ENCODE measurements at places on chromosomes 11 and 22.

DNA sequence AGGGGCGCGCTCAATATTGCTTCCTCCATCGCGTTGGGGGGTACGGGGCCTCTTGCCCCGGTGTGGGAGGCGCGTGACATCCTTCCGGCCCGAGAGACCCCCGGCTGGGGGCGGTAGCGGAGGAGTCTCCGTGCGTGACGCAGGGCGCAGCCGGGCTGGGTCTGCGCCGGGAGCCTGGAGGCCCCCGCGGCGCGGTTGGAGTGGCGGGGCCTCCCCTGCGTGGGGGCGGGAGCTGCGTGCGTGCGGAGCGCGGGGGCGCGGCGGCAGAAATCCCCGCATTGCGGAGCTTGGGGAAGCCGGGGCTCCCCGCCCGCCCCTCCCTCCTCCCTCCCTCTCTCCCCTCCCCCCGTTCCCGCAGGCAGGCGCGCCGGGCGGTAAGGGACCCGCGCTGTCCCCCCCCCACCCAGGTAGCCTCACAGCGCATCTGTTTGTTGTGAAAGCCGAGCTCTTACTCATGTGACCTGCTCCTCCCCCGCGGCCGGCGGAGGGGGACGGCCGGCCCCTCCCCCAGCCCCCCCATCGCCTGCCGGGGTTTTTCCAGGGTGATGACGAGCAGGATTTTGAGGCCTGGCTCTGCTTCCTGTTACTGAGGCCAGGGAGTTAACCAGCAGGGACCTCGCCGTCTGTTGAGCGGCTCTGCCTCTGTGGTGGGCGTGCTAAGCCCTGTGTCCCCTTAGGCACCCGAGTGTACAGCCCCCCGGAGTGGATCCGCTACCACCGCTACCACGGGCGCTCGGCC is 1.6 kb downstream of the PIM3 start:
- peak; percentile 95 for DNase-seq

DNA sequence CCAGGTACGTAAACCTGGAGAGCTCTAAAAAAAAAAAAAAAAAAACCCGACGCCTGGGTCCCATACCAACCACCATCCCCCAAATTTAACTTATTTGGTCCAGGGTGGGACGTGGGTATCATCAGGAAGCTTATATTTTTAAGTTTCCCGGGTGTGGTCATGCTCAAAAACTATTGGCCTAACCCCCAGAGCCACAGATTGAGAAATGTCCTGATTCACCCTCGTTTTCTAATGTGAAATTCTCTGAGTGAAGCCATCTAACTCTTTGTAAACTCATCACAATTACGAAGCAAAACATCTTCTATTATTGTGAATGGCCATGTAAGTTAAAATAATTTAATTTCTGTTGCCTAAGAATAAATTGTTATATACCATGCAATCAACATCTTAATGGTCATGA is 29.6 kb downstream of the PAK1 start:
- no peak for DNase-seq

DNA sequence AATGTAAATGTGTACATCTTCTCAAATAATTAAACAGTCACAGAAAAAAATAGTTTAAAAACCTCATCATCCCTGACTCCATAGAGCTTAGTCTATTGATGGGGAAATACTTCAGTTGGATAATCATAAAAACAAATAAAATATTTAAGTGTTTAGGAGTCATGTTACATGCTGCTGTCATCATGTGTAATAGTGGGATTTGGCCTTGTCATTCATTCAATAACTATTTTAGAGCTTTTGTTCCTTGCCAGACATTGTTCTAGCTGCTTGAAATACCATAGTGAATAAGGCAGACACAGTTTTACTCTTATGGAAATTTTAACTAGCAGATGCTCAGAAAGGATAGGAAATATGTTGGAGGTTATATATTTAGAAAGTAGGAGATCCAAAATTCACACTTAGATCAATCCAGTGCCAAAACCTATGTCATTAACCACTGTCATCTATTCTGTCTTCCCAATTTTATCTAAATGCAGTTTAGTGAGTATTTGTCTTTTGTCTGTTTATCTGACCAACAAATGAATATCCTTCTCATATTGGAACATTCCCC is 324.7 kb downstream of the CASP12 start:
- DNase-seq: peak; percentile 74

DNA sequence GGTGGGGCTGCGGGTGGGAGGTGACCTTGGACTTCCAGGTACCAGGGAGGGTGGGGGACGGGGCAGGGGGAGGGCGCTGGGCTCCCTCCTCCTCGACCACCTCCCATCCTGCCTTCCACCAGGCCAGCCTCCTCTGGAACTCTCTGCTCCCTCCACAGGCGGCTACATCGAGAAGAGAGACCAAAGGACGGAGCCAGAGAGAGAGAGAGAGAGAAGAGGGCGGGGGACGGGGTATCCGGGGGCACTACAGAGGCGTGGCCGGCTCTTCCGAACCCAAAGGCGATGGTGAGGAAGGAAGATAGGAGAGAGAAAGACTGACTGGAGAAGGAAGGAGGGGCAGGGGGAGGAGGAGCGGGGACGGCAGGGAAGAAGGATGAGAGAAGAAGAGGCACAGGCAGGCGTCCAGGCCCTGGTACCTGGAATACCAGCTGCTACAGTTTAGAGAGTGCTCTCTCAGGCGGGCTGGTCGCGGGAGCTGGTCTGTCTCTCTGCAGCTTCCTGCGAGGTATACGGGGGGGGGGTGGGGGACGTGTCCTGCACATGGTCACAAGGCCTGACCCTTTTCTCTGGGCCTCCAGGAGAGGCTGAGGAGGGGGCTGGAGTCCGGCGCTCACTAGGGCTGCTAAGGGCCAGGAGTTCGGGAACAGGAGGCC is 38.0 kb downstream of the IGSF9B start:
- no peak for DNase-seq

GRCh38 chr11:61019832-61020405 is 48.4 kb downstream of the CD6 start:
- DNase-seq: no peak

GRCh38 chr22:29316141-29316828 is 788 bp upstream of the RASL10A start:
- DNase-seq: no peak

- no peak for DNase-seq
These were observed 15.6 kb downstream of the MPPED1 start for GRCh38 chr22:43427296-43428004.

DNA sequence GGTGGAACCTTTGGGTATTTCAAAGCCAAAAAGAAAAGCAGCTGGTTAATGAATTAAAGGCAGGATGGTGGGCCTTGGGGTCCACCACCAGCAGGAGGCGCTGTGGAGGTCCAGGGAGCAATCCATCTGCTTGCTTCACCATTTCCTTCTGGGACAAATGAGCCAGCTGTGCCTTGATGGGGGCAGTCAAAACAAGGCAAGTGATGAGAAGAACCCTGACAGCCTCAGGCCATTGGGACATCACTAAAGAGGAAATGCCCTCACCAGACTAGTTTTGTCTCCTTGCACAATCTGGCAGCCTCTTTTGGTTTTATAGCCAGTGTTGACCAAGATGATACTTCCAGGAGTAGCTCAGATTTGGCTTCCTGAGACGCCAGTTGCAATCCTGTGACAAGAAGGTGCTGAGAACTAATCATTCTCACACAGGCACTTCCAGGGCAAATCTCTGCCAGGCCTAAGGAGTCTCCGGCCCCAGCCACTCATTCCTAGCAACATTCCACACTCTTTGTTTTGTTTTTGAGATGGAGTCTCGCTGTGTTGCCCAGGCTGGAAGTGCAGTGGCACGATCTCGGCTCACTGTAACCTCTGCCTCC is 38.2 kb upstream of the WEE1 start:
- peak; percentile 51 for DNase-seq

DNA sequence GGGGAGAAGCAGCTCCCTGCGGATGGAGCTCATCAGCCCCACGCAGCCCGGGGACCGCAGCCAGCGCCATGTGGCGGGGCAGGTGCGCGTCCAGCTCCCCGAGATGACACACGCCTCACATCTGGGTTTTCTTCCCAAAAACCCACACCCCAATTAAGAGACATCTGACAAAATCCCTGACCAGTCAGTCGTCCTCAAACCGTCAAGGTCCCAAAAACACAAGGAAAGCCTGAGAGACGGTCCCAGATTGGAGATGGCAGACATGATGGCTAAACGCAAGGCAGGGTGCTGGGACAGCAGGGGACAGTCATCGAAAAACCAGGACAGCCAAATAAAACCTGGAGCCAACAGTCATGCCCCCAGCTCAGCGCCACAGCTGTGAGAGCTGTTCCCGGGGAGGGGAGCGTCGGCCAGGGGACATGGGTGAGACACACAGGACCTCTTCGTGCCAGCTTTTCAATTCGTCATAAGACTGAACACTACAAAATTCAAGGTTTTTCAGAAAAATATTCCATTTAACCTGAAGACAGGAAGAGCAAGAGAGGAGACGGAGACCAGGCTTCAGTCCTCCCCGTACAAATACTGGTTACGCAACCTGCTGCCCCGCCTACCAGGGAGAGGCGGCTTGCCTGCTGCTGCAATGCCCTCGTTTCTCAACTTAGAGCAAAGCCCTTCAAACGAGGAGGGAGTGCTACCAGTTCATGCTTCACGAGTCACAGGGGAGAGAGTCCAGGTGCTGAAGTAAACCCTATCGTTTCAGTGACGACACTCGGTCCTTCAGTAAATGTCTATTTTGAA is 10.5 kb downstream of the TOLLIP start:
- peak; percentile 43 for DNase-seq

DNA sequence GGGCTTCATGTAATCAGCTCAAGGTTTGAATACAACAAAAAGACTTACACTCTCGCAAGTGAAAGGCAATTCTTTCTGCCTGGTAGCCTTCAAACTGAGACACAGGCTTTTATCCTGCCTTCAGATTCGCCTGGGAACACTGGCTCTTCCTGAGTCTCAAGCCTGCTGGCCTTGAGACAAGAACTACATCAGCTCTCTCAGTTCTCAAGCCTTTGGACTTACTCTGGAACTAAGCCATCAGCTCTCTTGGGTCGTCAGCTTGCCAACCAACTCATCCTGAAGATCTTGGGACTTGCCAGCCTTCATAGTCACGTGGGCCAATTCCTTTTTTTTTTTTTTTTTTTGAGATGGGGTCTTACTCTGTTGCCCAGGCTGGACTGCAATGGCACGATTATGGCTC is 35.7 kb upstream of the LRRC10B start:
- DNase-seq: no peak

- no peak for DNase-seq
These were observed 485.7 kb downstream of the MN1 start for GRCh38 chr22:27315833-27316232.

- no peak for DNase-seq
These were observed at the start of gene ZP1 for GRCh38 chr11:60866911-60867870. Gene ZP1 (plus strand): TSS chr11:60867542. CDS start chr11:60867562, 20 bp downstream.

- no peak for DNase-seq
These were observed 28.6 kb downstream of the CAPN1 start for GRCh38 chr11:65210361-65210731.

DNA sequence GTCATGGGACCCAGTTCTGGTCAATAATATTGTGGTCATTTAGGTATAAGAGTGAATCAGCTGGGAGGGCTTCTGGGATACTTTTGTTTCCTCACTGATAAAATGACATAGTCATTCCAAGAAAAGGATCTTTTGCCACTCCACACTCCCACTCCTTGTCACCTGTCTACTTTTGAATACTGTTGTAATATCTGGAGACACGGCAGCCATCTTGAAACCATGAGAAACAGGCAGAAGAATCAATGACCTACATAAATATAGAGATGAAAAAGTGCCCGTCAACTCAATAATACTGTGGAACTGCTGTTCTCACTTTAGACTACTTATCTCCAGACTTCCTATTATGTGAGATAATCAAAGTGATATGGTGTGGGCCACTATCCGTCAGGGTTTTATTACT is 154.2 kb downstream of the CCDC34 start:
- no peak for DNase-seq

DNA sequence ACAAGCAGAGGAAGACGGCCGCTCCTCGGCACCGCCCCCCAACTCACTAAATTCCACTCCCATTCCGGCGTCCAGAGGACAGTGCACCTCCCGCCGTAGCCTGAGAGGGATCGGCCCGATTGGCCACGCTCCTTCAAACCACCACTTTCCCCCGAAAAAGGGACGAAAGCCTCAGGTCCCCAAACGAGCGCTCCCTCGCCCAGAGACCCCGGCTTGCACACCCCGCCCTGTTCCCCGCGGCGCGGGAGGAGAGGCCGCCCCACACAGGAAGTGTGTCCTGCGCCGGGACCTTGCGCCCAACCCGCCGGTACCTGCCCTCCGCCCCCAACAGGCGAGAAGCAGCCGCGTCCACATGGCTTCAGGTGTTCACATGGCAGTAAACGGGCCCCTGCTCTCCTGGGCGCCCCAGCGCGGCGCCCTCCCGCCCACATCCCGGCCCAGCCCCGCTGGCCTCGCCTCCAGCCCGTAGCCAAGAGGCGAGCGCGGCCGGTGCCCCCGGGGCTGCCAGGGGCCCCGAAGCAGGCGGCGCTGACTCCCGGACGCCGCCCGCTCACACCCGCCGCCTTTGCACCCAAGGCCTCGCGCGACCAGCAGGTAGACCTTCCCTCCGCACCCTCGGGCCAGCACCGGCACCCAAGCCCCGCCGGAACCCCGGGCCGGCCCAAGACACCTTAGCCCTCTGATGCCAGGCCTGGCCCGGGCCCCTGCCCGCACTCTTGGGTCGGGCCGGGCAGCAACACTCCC is 849 bp downstream of the TCF20 start:
- DNase-seq: peak; percentile 19

- peak; percentile 63 for DNase-seq
These were observed 16.9 kb downstream of the CLMP start for GRCh38 chr11:123178186-123178585.

GRCh38 chr11:100841711-100842407 is 154.8 kb downstream of the ARHGAP42 start:
- no peak for DNase-seq

GRCh38 chr11:16126362-16126761 is 230.0 kb downstream of the SOX6 start:
- no peak for DNase-seq

GRCh38 chr11:123576501-123576900 is 77.9 kb downstream of the SCN3B start:
- no peak for DNase-seq

DNA sequence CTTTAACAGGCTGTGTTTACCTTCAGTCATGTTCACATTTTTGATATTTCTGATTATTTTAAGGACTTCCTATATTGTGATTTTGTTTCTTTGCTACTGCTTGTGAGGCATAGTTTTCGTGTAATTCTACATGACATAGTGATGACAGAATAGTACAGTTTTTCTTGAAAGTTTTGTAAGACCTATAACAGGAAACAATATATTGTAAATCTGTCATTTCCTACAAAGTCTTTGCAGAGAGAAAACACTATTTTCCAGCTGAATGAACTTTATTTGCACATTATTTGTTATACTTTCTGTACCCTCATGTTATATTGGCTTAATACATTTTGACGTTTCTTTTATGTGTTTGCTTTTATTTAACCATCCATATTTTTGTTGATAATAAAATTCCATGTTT is 191.1 kb downstream of the TMEM135 start:
- DNase-seq: no peak

DNA sequence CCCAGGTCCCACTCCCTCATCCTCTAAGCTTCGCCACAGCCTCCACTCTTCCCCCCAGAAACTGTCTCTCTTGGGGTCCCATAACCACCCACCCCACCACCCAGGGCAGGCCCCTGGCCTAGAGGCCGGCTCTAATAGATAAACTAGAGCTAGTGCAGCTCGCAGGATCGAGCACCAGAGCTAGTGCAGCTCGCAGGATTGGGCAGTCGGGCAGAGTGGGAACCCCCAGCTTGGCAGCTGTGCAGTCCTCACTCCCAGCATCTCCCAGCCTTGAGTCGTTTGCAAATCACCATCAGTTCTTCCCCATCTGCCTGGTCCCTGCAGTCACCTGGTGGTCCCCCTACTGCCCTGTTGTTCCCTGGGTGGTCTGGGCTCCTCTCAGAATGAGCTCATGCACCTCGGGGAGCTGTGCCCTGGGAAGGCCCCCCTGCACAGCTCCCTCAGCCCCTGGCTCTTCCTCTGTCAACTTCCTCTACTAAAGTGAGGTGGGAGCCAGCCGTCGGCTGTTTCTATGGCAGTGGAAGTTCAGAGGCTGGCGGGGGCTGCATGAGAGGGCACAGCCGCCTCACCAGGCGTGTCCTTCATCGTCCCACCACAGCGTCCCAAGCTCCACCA is 15.5 kb upstream of the SHANK2 start:
- no peak for DNase-seq
